NK-92 treated with Interleukin-12 subunit alpha and Interleukin-12 subunit beta, amount 100 ng/mL, for 24 hours (cell line): ENCODE measurements at places on chromosomes 4 and X.

GRCh38 chr4:123621072-123621705 is 224.6 kb downstream of the SPRY1 start:
- DNase-seq = no peak

- DNase-seq = no peak
Observed at GRCh38 chr4:145879598-145879997, 59.0 kb downstream of the ZNF827 start.

DNA sequence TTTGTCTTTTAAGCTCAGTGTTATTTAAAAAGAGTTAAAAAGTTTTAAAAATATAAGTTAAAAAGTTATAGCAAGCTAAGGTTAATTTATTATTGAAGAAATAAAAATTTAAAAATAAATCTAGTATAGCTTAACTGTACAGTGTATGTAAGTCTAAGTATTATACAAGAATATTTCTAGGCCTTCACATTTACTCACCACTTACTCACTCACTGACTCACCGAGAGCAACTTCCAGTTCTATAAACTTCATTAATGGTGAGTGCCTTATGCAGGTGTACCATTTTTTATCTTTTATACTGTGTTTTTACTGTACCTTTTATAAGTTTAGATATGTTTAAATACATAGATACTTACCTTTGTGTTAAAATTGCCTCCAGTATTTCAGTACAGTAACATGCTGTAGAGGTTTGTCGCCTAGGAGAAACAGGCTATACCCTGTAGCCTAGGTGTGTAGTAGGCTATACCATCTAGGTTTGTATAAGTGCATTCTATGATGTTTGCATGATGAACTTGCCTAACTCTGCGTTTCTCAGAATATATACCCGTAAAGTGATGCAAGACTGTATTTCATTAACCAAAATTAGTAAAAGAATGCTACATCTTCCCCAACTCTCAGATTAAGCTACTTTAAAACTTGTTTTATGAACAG is 202.9 kb downstream of the CFAP299 start:
- no peak for DNase-seq

- DNase-seq = no peak
Observed at GRCh38 chrX:122582280-122582974, 601.7 kb upstream of the GRIA3 start.

- no peak for DNase-seq
Observed at GRCh38 chr4:19327364-19327763, 924.3 kb upstream of the SLIT2 start.

DNA sequence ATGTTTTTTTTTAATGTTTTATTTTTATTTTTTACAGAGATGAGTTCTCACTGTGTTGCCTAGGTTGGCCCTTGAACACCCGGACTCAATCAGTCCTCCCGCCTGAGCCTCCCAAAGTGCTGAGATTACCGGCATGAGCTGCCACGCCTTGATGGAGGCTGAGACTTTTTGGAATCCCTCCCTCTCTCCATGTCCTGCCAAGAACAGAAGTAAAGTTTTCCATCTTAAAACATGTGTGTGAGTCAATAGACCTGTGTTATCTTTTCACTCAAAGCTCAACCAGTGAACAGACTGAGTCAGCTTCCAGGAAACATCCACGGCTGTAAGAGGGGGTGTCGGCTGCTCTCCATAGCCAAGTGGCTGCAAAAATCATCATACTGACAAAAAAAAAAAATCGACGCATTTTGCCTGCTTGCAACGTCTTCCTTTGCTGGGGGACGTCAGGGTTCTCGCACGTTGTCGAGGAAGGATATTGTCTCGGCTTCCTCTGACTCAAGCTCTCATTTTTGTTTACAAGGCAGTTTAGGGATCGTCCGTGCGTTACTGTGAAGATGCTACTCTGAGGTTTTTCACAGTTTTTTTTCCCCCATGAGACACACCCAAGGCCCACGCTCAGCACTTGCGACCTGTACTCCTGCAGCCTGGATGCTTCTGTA is 10.0 kb upstream of the ASMTL start:
- DNase-seq = peak; percentile 51

GRCh38 chr4:84913176-84913575 is 53.3 kb downstream of the WDFY3 start:
- DNase-seq = no peak

DNA sequence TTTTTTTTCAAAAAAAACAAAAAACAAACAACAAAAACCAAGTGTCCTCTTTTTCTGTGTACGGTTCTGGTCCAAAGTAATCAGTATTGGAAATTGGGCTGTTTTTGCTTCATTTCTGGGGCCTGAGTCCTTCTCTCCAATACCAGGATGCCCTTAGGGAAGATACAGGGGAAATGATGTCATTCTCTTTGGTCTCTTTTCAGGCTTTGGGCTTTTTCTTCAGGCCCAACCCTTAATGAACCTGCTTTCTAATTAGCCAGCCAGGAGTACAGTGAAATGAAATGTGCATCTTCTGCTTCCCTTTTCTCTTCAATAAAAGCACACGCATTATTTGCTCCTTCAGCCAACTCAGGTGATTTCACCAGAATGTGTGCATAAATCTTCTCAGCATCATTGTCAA is 52.6 kb upstream of the RBPJ start:
- no peak for DNase-seq

GRCh38 chr4:6529021-6529420 is 46.0 kb upstream of the MAN2B2 start:
- no peak for DNase-seq

- DNase-seq = no peak
Observed at GRCh38 chr4:185921583-185922555, 109.9 kb upstream of the SORBS2 start.

DNA sequence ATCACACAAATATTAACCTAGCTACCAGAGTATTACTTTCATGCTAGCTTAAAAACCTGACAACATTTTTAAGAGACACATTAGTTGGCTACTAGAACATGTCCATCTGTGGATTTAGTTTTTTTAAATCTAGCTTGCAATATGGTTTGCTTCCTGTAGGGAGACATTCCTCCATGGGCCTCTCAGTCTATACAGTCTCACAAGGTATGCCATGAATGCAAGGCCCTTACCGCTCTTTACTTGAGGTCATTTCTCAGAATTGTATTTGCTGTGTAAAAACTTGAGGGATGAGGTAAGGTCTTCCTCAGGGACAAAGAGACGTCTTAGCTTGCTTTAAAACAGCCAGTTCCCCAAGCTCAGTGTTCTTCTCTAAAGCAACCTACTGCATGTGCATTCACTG is 26.9 kb downstream of the UBA6 start:
- no peak for DNase-seq

DNA sequence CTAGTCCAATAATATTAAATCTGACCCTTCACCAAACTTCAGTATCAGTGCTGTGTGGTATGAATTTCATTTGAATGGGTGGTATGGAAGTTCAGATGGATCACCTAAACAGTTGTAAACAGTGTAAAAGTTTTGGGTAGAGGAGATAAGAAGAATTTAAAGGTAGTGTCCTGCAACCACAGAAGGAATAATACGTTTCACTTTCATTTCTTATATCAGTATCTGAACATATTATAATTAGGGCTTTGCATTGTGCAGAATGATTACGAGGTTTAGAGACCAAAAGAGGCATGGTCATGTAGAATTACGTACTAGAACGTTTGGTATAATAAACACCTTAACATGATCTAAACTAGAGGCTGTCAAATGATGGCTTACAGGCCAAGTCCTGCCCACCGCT is 116.1 kb downstream of the PDLIM5 start:
- DNase-seq = no peak

- DNase-seq = no peak
Observed at GRCh38 chr4:2472187-2472586, 3.3 kb downstream of the RNF4 start.

GRCh38 chrX:123475068-123475724 is 257.7 kb downstream of the THOC2 start:
- DNase-seq = no peak

DNA sequence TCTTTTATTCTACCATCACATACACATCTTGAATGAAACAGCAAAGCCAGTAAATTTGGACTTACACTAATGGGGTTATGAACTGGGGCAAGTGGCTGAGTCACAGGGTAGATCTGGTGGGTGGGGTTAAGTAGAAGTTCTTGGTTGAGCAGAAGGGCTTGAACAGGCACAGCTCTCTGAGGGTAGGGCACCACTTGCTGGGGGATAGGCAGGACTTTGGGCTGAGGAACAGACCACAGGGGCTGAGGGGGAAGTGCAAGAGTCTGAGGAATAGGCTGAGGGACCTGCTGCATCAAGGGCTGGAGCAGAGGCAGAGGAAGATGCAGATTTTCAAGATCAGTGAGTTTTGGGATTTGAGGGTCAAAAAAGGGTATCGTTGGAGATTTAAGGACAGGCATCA is 8.3 kb downstream of the CSN2 start:
- DNase-seq = no peak

DNA sequence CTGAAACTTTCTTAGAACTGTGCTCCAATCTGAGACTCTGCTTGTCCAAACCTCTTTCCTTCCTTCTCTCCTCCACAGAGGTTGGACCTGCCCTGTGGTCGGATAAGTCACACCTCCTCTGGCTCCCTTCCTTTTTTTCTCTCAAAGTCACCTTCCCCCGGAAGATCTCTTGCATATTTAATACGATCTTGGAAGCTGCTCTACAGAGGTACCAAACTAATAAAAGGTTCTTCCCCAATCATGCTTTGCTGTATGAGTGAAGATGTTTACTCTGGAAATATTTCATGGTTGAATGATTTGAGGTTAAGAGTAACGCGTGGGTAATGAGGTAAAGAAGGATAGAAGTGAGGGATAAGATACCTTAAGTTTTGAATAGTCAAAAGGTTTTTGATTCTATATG is 166.0 kb downstream of the ATG4A start:
- DNase-seq = no peak

DNA sequence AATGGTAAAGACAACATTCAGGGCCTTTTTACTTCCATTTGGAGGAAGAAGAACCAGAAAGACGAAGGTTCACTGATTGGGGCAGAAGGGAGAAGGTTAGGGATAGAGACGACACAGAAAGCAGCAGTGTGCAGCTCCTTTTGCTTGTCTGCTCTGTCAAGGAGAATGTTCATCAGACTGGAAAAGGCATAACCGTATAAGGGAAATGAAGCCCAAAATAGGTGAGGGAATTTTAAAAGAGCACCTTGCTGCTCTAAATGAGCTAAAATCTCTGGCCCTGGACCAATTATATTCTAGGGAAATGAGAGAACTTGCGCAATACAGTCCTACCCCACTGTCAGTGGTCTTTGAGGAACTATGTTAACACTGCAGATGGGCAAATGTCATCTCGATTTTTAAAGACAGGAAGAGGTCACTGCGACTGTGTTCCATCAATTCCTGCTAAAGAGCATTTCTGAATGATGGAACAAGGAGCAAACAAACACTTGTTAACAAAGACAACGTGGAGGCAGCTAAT is 909.8 kb upstream of the FTHL17 start:
- DNase-seq = no peak

DNA sequence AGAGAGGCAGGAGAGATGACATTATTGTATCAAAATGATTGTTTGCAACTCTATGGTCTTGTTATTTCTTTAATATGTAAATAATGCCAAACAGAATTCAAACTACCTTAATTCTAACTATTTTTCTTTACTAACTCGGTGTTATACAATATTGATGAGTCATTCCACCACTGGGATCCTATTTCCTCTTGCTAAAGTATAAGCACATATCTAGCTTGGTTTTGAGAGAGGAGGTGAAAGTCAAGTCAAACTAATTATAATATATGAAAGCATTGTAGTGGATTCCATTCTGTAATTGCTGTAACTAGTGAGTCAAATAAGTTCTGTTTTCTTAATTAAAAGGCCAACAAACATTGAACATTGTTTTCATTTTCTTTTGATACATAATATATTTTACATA is 837.6 kb downstream of the PDHA2 start:
- DNase-seq = no peak

DNA sequence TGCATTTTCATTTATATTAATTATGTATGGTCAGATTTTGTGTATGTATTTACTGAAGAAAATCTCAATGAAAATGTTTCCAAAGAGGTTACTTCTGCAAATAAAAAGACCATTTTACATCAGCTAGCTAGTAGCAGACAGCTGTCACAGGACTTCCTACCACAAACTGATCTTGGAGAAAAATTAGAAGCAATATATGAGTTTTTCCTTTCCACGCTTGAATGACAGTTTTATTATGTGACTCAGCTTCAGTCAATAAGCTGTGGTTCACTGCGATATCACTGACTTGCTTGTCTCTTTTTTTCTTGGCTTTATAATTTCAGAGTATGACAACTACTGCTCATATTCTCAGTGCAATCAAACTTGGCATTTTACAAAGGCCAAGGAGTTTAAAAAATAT is 787.4 kb upstream of the GALNTL6 start:
- DNase-seq = no peak

DNA sequence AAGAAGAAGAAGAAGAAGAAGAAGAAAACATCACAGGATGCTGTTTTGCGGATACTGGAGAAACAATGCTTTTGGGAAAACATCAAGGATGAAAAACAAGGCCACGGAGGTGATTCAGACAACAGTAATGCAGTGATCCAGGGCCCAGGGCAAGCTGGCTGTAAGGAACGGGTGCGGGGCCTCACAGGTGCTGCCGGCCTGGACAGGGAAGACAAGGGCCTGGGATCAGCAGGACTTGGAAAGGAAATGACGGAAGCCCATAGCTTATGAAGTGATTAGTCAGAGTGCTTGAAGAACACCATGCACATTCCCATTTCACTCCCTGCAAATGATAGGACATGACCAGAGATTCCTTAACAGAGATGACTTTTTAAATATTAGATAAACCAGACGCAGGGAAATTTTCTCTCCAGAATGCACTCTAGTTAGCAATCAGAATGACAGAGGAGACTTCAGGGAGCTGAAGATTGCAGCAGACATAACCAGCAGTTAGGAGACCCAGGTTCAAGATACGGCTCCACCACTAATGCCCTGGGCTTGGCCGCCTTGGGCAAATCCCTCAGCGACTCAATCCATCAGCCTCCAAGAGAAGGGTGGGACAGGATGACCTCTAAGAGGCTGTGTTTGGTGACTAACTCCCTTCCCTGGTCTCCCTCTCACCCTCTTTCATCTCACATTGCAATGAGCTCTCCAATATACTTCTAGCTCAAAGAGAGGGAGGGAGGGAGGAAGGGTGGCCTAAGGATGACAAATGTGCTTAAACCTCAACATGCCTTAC is 54.1 kb downstream of the APBB2 start:
- no peak for DNase-seq

- DNase-seq = no peak
Observed at GRCh38 chr4:124331781-124332180, 380.8 kb downstream of the ANKRD50 start.

GRCh38 chr4:59565836-59566235 is 1634.3 kb upstream of the ADGRL3 start:
- no peak for DNase-seq

- no peak for DNase-seq
Observed at GRCh38 chr4:24380957-24381665, 203.2 kb downstream of the DHX15 start.

DNA sequence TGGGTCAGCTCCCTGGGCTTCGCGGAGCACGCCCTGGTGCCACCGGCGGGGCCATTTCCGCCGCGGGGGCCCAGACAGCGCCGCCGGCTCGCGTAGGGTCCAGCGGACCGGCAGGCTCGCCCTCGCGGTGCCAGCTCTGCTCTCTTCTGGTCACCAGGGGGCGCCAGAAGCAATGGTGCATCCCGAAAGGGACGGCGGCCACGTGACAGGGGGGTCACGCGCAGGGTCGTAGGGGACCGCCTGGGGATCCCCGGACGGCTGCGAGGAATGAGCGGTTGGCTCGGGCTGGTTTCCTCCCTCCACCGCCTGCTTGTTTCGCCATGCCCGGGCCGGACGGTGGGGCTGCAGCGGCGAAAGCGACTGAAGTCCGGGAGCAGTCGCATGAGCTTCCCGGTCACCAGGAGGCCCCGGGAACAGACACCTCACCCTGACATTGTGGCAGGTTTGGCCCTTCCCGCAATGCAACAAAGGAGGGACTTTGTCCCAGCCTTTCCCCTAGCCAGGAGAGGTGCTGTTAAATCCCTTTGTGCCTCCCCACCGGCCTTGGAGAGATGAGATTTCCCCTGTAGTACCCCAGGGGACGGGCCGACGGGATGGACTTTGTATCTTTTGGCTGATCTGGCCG is 15.8 kb downstream of the ZCCHC12 start:
- DNase-seq = no peak
